ENCODE measurements at places on chromosomes 4 and X.

DNA sequence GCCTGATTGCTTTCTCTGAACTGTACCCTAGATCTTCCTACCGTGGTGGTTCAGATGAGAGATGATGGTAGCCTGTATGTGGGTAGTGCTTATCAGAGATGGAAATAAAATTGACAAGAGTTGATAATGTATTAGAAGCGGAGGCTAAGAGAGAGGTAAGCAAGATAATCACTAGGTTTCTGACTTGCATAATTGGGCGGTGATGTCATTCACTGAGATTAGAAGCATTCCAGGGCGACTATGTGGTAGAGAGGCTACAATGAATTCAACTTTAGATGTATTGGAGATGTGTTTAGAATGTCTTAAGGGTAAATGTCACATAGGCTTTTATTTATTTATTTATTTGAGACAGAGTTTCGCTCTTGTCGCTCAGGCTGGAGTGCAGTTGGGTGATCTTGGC lies 415 bp upstream of the TENM3 start:
- DNase-seq, result no peak

DNA sequence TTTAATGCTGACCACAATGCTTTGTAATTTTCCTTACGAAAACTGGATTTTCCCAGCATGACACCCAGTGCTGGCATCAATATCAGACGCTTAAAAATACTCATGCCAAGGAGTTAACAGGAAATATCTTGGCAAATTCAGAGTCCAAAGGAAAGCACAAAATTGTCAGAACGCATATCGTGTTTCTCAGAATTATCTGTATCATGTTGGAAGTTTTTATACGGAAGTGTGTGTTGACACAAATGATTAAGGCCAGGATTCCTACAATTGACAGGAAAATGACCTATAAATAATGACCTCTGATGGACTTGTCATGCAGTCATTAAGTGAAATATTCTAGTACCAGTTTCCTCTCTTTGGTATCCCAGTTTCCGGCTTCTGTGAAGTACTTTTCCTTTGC lies 132.1 kb upstream of the TLL1 start:
- no peak for DNase-seq

- peak; percentile 26 for DNase-seq
Measured at GRCh38 chrX:103656617-103657016, 27.8 kb downstream of the TCEAL1 start.

GRCh38 chr4:108163351-108163750 lies 5.4 kb downstream of the LEF1 start:
- no peak for DNase-seq

GRCh38 chr4:153216546-153216945 lies 12.3 kb downstream of the TRIM2 start:
- no peak for DNase-seq

DNA sequence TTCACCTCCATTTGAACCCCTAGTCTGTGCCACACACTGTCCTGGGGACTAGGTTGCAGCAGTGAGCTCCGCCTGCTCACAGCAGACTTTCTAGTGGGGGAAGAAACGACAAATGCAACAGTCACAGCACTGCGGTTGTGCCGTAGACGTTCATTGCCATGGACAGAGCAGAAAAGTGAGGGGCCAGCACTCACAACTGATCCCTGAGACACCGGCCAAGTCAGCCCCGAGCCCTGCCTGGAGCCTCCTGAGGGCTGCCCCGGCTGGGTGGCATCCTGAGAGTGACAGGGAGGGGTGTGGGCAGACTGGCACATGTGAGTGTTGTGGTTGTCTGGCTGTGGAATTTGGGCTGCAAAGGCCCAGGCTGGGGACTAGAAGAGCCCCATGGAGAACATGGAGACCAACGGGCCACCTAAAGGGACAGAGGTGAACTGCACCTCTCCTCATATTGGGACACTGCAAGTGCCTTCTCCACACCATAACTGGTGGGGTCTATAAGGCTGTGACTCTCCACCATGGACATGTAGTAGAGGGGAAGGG lies 4.6 kb downstream of the DUSP9 start:
- no peak for DNase-seq

- no peak for DNase-seq
Measured at GRCh38 chrX:9383655-9384054, 81.2 kb upstream of the TBL1X start.

- no peak for DNase-seq
Measured at GRCh38 chr4:138775890-138776289, 239.7 kb upstream of the NOCT start.

- DNase-seq, result peak; percentile 68
Measured at GRCh38 chr4:147772459-147772969, 40.6 kb downstream of the ARHGAP10 start.

Measured in hepatic stellate cell (primary cell).